ENCODE measurements at places on chromosomes 7 and 10. TPM values are rescaled to one million over a fixed set of nuclear protein-coding genes. Genes with fewer than 3 reads are reported as not detected.

Gene PNLIP
- total RNA-seq: 0.20 TPM

Gene TBXAS1
- total RNA-seq: 11.9 TPM

Gene SPDYE1
- not detected for total RNA-seq

Gene PLA2G12B
- not detected for total RNA-seq

Gene DOCK1
- total RNA-seq: 74.1 TPM

Gene NACAD
- 14.1 TPM for total RNA-seq

Gene LHFPL3
- 75.7 TPM for total RNA-seq
